ENCODE measurements at places on chromosomes 2 and 18. TPM values are rescaled to one million over a fixed set of nuclear protein-coding genes. Genes with fewer than 3 reads are reported as not detected.

DNA sequence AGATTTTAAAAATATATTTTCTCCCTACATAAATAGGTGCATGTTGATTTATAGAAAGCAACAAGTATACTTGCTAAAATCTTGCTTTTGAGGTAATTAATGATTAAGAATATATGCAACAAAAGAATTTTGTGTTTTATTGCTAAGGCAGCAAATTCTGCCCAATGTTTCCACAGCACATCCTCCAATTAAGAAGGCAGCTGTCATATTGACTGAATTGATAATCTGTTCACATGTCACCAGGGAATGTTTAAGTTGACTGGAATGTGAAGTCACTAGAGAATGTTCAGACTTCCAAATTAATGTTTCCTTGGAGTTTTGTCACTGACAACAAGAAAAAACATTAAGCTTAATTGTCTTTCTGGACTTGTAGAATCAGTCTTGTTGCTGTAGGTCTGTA is 1602.7 kb upstream of the SLC39A10 start:
- H3K27ac ChIP-seq = no peak overlapping the region
- H3K4me1 ChIP-seq = no peaks in the 10 kb centered on the region
- H3K36me3 ChIP-seq = no peaks in the 10 kb centered on the region
- no peak for DNase-seq
- no peaks in the 10 kb centered on the region for H3K27me3 ChIP-seq

KIF5C gene
- 3.0 TPM for polyA plus RNA-seq

DNA sequence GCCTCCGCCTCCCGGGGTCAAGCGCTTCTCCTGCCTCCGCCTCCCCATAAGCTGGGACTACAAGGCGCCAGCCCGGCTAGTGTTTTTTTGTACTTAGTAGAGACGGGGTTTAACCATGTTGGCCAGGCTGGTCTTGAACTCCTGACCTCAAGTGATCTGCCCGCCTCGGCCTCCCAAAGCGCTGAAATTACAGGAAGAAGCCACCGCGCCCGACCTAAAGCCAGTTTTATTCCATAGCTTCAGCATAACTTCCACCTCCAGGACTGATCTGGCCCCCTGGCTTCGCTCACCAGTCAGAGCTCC is 783 bp upstream of the TXNL4A start:
- H3K4me3 ChIP-seq = peak overlapping the region; percentile 89
- peak overlapping the region; percentile 95 for H3K27ac ChIP-seq
- peaks cover 38% of the 10 kb centered on the region for H3K4me1 ChIP-seq
- DNase-seq = no peak
- H3K27me3 ChIP-seq = no peaks in the 10 kb centered on the region

DNA sequence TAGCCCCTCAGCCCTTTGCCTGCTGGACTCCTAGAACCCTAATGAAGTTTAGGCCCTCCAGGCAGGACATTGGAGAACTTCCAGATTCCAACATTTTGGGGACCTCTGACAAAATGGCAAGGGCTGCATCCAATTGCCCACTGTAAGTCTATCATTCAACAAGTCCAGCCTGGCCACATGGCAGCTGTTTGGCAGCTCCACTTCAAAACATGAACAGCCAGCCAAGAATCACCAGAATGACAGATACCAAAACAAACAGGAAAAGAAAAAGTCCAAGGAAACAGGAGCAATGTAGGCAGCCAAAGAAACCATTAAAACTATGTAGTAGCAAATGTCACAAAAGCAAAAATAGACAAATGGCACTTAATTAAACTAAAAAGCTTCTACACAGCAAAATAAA is 25.5 kb downstream of the SLC4A5 start:
- DNase-seq = no peak
- no peaks in the 10 kb centered on the region for H3K27me3 ChIP-seq
- H3K36me3 ChIP-seq = no peaks in the 10 kb centered on the region
- no peak overlapping the region for H3K4me3 ChIP-seq
- H3K4me1 ChIP-seq = no peaks in the 10 kb centered on the region

ADAM23 gene
- polyA plus RNA-seq = 2.9 TPM
